ENCODE measurements at places on chromosomes 4 and X.
A peak's percentile ranks its signal among the peaks of the same experiment; 100 is the strongest.

GRCh38 chr4:123587983-123588494 is 191.4 kb downstream of the SPRY1 start:
- peak; percentile 61 for DNase-seq

DNA sequence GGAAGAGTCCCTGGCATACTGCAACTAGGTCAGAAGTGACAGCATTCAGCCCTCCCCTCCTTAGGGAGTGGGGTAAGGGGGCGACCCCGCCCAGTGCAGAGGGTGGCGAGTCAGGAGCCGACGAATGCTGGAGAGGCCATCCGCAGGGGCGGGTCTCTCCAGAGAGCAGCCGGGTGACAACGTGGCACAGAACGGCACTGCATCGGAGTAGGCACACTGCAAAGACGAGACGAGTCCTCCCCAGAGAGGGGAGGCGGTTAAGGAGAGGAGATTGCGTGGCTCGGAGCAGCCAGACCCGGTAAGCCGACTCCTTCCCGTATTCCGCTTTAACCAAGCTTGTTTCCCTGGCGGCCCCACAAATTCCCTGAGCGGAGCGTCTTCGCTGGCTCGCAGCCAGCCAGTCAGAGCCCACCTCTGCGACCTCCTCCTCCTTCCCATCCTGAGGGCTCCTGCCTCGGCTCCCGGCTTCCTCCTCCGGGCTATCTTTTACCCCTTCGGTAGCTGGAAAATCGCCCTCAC is 54.9 kb downstream of the LINC00632 start:
- no peak for DNase-seq

DNA sequence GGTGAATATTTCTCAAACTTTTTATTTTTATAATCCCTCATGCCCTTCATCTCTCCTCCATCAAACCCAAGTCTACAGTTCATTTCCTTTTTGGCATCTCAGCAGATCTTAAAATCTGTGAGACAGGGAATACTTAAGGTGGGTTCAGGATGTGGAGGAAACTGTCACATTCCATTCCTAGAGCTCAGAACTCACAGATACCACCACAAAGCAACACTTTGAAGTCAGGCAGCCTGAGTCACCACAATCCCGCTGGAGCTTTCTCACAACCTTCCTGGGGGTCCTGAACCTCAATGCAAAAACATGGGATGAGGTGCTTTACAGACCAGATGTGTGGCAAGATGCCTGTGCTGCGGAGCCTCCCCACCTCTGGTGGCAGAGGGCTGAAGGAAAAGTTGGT is 63.2 kb downstream of the HHIP start:
- no peak for DNase-seq

- no peak for DNase-seq
Measured at GRCh38 chr4:7691982-7692381, 247.7 kb downstream of the AFAP1 start.

- no peak for DNase-seq
Measured at GRCh38 chr4:80026100-80026499, 46.9 kb downstream of the ANTXR2 start.

GRCh38 chr4:23135792-23136645 is 443.3 kb downstream of the GBA3 start:
- DNase-seq, result peak; percentile 17

- DNase-seq, result peak; percentile 41
Measured at GRCh38 chrX:14528629-14529289, 577 bp upstream of the GLRA2 start.

GRCh38 chrX:1387141-1387776 is 4.7 kb downstream of the SLC25A6 start:
- no peak for DNase-seq

DNA sequence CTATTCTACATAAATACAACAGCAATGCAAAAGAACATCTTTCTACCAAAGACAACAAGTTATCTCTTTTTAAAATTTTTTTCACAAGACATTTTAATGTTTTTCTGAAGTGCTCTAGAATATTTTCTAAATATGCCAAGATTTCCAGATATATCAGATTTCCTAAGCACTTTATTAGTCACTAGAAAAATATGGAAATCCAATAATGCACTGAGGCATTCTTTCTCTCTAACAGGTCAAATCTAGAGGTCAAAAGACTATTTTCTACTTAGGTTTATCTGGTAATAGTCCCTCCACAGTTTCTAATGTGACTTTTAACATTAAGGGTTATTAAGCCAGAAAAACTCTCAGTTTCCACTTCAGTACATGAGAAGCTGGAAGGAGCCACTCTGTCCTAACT is 1041.2 kb upstream of the INTU start:
- no peak for DNase-seq

DNA sequence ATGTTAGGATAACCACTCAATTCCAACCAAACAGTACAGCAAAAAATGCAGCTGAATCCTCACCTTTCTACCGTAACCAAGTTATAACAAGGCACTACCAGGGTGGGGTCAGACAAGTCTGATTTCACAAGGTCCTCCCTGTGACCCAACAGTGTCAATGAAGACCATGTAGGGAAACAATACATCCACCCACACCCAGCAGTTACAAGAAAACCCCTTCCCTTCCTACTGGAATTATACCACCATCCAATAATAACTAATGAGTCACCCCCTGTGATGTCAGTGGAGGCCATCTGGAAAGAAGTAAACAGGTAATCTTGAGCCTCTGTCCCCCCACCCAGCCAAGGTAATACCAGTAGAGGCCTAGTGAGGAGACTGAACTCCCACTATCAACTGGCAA is 117.6 kb downstream of the FGF16 start:
- no peak for DNase-seq

GRCh38 chr4:94766856-94767255 is 9.1 kb downstream of the BMPR1B start:
- no peak for DNase-seq

GRCh38 chr4:3514806-3515501 is 17.3 kb downstream of the LRPAP1 start:
- DNase-seq, result no peak

GRCh38 chrX:109299091-109299490 is 182.8 kb downstream of the GUCY2F start:
- DNase-seq, result no peak

- no peak for DNase-seq
Measured at GRCh38 chr4:64814616-64815015, 405.4 kb upstream of the TECRL start.

GRCh38 chr4:155403886-155404285 is 27.1 kb upstream of the MAP9 start:
- DNase-seq, result peak; percentile 3

DNA sequence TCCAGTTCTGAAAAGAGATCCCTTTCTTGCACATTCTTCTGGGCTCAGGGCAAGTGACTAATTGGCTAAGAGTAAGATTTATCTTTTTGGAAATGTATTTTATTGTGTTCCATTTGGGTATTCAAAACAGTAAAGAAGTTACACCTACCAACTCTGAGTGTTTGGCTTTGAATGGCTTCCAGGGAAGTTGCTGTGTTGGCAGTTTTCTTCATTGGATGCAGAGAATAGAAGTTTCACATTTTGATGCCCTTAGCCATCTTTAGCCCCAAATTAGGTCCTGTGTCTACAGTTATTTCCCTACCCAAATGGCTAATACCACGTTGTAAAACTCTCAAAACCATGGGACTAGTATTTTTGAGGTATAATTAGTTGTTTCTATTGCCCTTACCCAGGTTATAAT is 29.7 kb upstream of the MORC4 start:
- DNase-seq, result no peak

DNA sequence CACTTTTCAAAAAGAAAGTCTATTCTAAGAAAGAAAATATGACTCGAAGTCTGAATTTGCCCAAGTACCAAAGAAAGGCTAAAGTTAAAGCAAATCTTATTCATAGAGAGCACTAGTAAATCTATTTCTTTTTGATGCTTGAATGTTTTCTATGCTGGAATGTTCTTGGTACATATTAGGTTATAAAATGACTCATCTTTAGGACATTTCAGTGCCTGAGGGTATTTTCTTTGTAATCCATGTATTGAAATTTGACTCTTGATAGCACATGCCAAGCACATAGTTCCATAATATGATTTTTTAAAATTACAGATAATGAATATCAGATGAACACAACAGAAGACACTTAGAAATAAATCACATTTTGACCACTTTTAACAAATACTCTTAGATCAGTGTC is 232.8 kb downstream of the TRIML1 start:
- DNase-seq, result no peak

DNA sequence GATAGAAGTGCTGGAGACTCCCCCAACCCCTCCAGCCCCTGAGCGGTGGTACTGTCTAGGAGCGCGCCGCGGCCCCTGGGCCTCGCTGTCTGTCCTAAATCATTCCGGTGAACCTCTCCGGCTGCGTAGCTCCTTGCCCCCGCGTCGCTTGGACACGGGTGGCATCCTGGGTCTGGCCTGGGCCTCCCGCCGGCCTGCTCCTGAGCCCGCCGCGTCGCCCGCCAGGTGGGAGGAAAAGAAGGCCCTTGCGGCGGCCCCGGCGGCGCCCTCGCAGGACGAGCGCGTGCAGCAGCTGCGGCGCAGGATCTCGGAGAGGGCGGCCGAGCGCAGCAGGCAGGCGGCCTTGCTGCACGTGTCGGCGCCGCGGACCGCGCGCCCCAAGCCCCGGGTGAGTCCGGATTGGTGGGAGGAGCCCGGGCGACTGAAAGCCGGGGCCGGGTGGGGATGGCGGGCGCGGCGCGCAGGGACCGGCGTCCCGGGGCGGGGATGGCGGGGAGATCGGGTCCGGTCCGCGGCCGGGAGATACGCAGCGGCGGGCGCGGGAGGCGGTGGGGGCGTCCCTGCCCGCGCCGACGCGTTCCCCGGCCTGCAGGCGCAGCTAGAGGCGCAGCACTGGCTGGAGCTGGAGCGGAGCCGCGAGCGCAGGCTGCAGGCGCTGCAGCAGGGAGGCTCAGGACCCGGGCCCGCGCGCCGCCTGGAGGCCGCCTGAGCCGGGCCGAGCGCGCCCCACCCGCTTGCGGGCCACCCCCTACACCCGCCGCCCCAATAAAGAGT is 6.5 kb upstream of the RNF4 start:
- peak; percentile 2 for DNase-seq

DNA sequence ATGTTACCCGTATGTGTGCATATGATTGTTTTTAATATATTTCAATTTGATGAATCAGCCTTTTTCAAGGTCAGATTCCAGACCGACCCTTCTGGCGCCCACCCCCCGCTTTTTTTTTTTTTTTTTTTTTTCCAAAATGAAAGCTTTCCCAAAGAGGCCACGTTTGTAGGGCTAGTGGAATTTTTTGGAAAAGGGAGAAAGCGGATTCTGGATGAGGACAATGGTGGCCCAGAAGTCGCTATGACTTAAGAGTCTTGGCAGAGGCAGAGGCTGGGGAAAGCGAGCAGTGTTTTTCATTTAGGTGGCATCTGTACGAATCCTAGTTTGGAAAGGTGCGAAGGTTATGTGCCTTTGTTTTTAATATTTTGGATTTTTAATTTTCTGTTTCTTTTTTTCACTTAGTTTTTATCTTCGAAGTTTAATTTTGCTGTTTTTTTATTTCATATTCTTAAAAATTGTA is 14.6 kb downstream of the NDUFB11 start:
- no peak for DNase-seq

DNA sequence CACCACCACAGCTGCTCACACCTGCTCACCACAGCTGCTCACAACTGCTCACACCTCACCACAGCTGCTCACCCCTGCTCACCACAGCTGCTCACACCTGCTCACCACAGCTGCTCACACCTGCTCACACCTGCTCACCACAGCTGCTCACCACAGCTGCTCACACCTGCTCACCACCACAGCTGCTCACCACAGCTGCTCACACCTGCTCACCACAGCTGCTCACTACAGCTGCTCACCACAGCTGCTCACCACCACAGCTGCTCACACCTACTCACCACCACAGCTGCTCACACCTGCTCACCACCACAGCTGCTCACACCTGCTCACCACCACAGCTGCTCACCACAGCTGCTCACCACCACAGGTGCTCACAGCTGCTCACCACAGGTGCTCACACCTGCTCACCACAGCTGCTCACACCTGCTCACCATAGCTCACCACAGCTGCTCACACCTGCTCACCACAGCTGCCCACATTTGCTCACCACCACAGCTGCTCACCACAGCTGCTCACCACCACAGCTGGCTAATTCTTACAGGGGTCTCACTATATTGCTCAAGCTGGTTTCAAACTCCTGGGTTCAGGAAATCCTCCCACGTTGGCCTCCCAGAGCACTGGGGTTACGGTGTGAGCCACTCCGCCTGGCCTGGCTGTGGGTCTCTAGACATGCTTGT is 30.4 kb upstream of the CPLX1 start:
- no peak for DNase-seq
